ENCODE measurements at places on chromosomes 2 and 18.

DNA sequence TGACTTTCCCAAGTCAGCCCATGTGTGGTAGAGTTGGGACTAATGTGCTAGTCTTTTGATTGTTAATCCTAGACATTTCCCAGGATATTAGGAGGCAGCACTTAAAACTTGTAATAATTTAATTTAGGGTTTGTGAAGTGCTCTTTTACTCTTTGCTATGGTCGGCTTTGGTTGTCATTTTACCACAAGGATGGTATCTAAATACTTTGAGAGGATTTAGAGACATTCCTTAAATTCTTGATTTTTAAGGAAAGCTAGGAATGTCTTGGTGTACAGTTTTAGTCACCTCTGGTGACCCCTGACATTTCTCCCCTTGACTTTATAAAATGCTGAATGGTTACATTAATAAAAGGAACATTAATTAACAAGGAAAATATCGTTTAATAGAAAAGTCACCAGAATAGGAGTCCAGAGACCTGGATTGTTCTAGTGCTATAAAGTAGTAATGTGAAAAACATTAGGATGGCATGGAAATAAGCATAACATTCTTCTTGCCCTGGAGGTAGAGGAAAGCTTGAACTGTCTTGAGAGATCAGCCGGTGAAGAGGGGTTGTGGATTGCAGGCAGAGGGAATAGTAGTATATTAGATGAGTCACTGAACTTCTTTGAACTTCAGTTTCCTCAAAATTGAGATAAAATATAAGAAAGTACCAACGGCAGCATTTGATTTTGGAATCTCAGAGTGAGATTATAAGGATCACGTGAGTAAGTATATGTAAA is 209.2 kb downstream of the MCFD2 start:
- DNase-seq = no peak

DNA sequence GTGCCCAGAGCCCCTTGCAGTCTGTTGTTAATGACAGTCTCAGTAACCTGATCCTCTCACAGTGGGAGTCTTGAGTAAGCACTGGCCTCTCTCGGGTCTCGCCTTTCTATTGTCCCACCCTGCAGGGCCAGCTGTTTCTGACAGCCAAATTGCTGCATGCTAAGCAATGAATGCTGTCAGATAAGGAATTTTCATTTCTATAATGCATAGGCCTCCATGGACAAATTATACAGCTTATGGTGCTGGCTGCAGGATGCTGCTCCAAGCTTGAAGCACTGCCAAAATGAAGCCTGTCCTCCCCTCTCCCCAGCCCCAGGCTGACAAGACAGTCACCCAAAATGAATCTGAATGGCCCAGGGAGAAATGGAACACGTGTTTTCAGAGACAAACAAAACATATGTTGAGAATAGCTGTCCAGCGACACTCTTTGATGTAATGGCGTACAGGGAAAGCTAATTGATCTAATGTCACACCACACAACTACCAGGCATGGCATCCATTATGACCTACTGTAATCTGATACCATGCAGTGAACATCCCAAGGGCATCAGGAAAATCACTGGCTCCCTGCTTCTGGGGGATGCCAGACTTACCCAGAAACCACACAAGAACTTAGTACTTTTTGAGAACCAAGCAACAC is 36.8 kb downstream of the ACVR1 start:
- no peak for DNase-seq

GRCh38 chr2:1835581-1836201 is 91.4 kb upstream of the PXDN start:
- DNase-seq = no peak

DNA sequence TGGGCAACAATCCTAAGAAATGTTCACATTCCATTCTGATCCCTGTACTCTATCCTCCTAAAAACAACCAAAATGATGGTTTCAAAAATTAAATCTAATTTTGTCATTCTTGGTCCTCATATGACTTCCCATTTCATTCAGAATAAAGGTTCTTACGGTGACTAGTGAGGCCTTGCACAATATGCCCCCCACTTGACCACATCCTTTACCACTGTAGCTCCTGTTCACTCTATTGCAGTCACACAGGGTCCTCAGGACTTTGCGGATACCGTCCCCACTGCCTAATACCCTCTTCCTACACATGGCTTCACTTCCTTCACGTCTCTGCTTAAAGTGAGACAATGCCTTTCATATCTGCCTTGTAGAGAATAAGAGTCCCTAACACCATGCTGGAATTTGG is 1058.7 kb upstream of the KLHL29 start:
- DNase-seq = no peak

DNA sequence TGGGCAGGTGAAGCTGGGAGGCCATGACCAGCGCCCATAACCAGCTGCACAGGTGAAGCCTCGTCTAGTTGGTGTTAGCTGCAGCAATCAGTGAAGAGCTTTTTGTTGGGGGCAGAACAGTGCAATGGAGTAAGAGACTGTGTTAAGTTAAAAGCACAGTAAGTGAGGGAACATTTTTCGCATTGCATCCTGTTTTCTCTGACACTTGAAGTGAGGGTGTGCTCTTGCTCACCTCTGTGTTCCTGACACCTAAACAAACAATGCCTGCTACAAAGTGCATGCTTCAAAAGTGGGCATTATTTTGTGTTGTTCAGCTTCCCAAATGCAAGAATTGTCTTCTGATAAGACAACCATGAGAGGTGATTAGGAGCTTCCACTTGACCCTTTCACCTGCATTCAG is 324.0 kb upstream of the ACVR2A start:
- DNase-seq = no peak
